Activated CD4-positive, alpha-beta T cell treated with anti-CD3 and anti-CD28 coated beads, Interleukin-2, amount 50 U/mL, for 48 hours (primary cell): ENCODE measurements at places on chromosomes 7 and 10.

- no peak for DNase-seq
These were observed 83.6 kb downstream of the NAMPT start for GRCh38 chr7:106201164-106201563.

DNA sequence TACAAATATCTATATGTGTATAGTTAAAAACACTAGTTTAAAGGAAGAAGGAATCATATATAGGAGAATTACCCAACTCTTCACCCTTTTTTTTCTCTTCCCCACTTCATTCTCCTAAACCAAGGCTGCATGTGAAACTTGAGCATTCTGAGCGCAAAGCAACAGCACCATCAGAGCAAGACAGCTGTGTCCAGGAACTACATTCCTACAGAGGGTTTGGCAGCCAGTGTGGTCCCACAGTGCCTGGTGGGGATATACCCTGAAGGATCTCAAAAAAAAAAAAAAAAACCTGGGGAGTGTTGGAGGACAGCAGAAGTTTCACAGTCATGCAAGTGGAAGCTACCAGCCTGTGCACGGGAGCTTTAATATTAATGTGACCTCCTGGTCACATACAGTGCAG is 310.4 kb downstream of the CTNNA3 start:
- no peak for DNase-seq

GRCh38 chr10:49689882-49690510 is 10.5 kb downstream of the C10orf53 start:
- no peak for DNase-seq

DNA sequence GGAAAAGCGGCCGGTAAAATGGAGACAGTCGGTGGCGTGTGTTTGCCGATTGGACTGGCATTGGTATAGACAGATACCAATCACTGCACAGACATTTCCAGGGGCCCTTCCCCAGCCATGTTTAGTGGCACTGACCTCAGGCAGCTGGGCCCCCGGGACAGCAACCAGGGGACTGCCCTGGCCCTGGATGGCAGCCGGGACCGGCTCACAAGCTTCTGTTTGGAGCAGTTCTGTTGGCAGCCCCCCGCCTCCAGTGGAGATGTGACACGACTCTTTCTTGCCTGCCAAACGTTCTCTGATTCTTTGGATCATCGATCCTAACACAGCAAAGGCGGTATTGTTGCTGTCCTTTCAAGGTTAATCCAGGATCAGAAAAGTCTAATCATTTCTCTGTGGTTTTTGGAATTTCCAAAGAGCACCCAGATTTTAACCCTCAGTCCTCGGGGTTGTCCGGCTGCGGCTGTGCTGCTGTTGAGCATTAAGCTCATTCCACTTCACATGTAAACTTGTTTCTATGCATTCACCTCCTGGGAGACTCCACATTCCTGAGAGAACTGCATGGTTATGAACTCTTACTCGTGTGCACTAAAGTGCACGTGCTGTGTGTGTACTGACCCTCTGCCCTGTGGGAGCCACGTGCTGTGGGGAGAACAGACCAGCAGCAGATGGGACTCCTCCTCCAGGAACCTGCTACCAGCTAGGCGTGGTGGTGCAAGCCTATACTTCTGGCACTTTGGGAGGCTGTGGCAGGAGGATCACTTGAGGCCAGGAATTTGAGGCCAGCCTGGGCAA is 46.0 kb downstream of the FOXK1 start:
- no peak for DNase-seq

DNA sequence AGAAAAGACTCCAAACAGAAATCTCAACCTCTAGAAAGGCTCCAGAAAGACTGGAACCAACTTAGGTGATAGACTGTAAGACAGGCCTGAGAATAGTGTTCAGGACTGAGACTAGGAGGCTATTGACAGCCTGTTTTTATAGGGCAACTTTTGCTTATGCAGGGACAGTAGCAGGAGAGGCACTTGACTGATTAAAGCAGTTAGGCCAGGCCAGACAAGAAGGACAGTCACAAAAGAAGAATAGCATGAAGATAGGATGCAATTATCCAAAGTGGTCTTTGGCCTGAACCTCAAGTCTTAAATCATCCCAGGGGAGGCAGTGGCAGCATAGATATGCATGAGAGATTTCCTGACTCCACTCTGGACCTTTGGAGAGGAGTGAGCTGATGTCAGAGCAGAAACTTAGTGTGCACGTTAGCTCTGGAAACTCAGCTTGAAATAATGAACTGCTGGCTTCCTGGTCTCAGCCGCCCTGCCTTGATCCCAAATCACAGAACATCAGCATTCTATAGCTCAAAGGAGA is 290.6 kb downstream of the SORCS3 start:
- no peak for DNase-seq
